ENCODE measurements at places on chromosomes 2 and 18. TPM values are rescaled to one million over a fixed set of nuclear protein-coding genes. Genes with fewer than 3 reads are reported as not detected.

MYCN gene
- total RNA-seq: not detected

ACADL gene
- total RNA-seq: 0.37 TPM

MRO gene
- total RNA-seq: 0.18 TPM

PRSS56 gene
- total RNA-seq: not detected

DAW1 gene
- 0.55 TPM for total RNA-seq
